ENCODE measurements at places on chromosomes 12 and 14.

DNA sequence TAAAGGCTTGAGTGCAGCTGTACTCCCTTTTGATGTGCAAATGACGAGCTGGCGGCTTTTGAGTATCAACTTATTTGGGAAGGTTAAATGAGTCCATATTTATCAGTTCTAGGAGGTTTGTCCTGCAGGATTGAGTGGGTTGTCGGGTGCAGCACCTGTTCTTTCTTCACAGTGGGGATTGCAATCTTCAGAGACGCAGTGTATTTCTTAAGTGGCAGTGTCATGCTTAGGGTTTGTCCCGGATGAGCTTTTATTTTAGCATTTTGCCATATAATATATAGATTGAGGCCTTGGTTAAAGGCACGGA, 1.2 kb downstream of the FUT8 start:
- no peak for DNase-seq

DNA sequence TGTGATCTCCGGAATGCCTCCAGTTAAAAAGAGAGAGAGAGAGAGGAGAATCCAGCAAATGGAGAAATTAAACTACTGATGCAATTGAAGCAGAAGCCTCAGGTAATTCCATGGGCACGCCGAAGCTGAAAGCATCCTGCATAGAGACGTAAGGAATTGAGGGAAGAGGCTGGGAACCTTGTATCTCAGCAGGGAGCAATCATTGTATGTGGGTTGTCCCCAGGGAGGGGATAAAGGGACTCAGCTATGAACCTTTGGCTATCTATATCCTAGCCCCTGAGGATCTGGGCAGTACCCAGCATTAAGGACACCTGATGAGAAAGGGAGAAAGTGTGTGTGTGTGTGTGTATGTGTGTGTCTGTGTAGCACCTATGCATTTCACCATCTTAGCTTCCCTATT, 95.8 kb upstream of the ATXN7L3B start:
- DNase-seq = no peak

DNA sequence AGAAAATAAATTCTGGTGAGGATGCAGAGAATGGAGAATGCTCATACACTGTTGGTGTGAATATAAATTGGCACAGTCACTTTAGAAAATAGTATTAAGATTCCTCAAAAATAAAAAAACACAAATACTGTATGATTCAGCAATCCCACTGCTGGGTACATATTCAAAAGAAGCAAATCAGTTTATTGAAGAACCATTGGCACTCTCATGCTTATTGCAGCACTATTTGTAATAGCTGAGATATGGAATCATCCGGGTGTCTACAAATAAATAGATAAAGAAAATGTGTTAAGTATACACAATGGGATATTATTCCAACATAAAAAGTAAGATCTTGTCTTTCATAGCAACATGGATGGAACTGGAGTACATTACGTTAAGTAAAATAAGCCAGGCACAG, 579.4 kb upstream of the SEL1L start:
- DNase-seq = no peak

- DNase-seq = no peak
Measured at GRCh38 chr14:102084931-102085330, 1.9 kb downstream of the HSP90AA1 start.

- no peak for DNase-seq
Measured at GRCh38 chr14:95275494-95275893, 44.2 kb downstream of the CLMN start.

GRCh38 chr12:51051787-51052186, 3.7 kb downstream of the LETMD1 start:
- no peak for DNase-seq

- DNase-seq = no peak
Measured at GRCh38 chr14:104731320-104732294, 7.6 kb downstream of the ADSS1 start.

- no peak for DNase-seq
Measured at GRCh38 chr12:47729233-47729632, 3.9 kb upstream of the ENDOU start.
